ENCODE measurements at places on chromosomes 6 and 20.

DNA sequence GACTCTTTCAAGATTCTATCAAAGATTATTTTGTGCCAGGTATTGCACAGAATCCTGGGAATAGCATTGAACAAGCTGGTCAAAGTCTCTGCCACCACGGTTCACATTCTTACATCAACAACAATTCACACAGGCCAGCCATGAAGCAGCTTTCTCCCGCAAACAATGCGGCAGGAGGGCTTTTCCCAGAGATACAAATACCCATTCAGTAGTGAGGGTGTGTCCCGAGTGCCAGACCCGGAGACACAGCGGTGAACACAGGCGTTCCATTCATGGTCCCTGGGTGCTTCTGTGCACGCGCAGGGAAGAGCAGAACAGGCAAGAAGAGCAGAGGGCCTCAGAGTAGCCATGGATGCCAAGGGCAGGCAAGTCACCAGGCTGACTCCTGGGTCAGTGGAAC lies 83.3 kb upstream of the PDE10A start:
- no peak for DNase-seq

DNA sequence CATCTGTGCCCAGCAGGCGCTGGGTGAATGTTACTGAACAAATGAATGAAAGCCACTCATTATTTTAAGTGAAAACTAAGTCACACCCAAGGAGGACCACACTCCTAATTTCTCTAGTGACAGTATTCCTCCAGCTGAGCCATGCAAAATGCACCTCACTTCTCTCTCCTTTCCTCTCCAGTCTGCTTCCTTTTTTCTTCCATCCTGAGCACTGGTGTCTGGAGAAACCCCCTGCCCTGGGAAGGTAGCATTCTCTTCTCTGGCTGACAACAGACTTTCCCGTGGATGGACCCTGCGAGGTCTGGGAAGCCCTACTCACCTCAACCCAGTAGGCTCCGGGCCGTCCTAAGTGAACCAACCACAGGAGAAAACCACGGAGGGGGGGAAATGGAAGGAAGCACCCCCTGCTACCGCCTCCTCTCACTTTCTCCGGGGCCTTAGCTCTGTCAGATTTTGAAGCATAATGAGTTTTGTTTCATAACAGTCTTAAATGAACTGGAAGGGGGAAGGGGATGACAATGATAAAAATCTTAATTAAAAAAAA lies 22.6 kb downstream of the TRERF1 start:
- no peak for DNase-seq

GRCh38 chr6:143652841-143653331 lies 24.9 kb upstream of the PHACTR2 start:
- DNase-seq: no peak

DNA sequence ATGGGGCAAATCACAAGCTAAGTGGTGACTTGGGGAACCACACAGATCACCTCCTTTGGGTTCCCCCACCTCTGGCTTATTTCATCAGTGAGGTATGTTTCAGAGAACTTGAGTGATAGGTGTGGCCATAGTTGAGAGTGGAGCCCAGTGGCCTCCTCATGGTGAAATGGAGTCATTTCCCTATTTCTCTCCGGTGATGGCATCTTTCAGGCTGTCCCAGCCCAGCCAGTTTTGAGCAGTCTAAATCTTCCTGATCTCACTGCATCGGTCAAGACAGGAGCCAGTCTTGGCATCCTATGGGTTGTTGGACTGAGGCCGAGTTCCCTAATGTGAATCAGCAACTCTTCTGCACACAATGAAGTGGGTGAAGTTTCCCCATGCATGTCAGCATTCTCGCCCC lies 132.4 kb downstream of the EYA2 start:
- DNase-seq: no peak

- no peak for DNase-seq
Observed at GRCh38 chr20:10940941-10941340, 267.1 kb upstream of the JAG1 start.

DNA sequence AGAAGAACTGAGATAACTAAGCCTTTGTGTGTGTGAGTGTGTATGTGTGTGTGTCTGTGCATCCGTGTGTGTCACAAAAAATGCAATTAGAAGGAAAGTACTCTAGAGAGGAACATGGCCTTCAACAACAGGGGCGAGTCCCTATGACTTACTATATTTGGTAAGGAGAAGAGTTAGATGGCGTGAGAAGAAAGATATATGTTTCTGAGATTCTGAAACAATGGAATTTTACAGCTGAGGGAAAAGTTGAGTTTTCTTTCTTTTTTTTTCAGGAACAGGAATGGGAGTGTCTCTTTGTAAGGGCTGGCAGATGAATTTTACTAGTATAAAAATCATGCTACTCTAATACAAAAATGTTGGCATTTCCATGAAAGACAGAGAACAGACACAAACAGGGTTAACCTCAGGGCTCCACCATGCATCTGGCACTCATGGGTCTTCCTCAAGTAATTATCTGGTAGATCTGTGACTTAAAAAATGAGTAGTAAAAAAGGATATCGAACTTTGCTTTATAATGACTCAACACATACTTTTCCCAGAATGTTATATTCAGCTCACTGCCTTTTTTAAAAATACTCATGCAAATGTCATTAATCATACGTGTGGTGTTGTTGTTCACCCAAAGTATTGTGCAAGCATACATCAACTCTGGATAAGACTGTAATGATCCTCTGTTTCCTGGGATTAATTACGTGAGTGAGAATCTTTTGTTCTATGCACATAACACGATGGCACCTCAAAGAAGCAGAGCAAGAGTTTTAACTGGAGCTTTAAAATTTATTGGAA lies 12.8 kb upstream of the SASH1 start:
- DNase-seq: no peak

- no peak for DNase-seq
Observed at GRCh38 chr6:139855671-139856311, 481.3 kb upstream of the CITED2 start.

GRCh38 chr6:9360881-9361280 lies 925.5 kb upstream of the SLC35B3 start:
- no peak for DNase-seq

DNA sequence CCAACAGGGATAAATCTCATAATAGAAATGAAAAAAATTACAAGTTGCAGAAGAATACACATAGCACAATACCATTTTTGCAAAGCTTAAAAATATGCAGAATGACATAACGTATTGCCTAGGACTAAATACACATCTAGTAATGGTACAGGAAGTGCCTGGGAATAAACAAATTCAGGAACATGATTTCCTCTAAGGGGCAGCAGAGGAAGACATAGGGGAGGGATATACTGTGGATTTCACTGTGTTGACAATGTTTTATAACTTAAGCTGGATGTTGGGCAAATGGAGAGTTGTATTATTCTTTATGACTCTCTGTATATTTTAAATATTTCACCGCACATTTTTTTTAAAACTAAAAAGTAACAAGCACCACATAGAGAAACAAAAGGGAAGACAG lies 5.6 kb upstream of the GLO1 start:
- DNase-seq: no peak

DNA sequence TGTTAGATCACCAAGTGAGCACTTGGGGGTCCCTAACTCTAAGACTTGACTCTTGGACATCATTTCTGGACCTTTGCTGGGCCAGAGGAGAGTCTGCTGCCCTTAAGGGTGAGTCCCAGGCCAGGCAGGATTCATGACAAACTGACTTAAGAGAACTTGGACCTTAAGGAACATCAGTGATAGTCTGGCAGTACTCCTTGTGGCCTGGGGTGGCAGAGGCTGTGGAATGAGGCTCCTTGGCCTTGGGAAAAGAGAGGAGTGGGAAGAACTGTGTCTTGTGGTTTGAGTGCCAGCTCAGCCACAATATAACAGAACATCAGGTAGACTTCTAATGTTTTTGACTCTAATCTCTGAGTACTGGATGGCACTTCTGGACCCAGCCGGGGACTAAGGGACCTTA lies 478.7 kb downstream of the MEI4 start:
- DNase-seq: no peak

DNA sequence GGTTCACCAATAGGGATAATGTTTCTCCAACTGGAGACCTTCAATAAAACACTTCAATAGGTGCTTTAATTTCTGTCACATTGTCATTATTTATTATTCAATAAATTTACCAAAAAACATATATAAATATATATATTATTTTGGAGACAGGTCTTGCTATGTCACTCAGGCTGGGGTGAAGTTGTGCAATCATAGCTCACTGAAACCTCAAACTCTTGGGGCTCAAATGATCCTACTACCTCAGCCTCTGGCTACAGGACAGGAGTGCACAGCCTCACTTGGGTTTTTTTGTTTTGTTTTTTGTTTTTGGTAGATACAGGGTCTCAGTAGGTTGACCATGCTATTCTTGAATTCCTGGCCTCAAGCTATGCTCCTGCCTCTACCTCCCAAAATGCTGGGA lies 9.9 kb downstream of the SMLR1 start:
- no peak for DNase-seq

DNA sequence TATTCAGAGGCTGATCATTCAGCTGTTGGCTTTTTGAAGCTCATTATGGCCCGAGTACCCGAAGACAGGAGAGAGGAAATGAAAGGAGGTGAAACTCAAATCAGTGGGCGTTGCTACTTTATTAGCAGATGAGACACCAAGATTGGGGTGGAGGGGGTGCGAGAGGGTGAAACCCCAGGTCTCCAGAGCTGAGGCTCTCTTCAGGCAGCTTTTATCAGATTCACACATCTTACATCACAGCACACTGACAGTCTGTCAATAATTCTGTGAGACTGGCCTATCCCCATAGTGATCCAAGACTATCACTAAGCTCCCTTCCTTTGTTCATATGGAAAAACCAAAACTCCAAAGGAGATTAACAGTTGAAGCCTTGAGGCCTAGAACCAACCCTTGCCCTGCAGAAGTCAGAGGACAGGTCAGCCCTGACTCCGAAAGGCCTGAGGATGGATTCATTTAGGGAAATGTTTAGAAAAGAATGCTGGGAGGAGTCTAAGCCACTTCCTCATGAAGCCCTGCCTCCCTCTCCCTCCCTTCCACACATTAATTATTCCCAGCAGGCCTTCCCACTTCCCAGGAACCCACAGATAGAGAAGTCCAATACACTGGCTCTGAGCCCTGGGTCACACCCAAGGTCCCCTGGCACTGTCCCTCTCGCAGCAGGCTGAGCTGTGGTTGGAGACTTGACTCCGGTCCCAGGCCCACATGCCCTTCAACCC lies 23.2 kb downstream of the TRERF1 start:
- DNase-seq: no peak

DNA sequence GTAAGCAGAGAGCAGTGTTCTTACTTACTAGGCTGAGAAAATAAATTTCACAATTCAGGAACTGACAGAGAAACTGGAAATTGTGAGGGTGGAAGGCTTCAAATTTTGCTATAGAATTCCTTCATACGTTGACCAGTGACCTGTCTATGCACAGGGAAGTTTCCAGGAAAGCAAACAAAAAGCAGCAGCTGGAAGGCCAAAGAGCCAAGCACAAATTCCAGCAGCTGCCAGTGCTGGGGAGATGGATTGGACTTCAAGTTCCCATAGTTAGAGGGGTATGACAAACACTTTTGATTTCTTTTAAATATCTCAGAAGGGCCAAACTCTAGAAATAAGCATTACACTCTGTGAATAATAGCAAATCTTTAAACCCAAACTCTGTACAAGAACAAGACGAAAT lies 299.1 kb upstream of the KCNQ5 start:
- DNase-seq: no peak

DNA sequence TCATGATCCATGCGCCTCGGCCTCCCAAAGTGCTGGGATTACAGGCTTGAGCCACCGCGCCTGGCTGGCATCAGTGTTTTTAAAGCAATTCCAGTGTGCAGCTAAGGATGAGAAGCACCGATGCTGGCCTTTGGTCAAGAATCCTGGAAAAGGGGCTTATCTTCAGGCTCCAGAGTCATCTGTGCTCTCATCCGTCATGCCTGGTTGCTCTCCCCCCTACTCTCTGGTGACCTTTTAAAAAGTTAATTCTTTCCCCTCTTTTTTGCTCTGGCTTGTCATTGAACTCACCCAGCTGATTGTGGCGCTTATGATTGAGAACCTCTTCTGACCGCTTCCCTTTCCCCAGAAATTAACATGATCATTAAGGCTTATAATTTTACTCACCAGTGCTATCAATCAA lies 28.7 kb downstream of the NR2E1 start:
- DNase-seq: no peak

- peak; percentile 64 for DNase-seq
Observed at GRCh38 chr6:111871725-111872400, 1.4 kb downstream of the FYN start.
